ENCODE measurements at places on chromosomes 5 and 9.

- DNase-seq = no peak
These were observed 72.7 kb upstream of the NFIL3 start for GRCh38 chr9:91496351-91496750.

DNA sequence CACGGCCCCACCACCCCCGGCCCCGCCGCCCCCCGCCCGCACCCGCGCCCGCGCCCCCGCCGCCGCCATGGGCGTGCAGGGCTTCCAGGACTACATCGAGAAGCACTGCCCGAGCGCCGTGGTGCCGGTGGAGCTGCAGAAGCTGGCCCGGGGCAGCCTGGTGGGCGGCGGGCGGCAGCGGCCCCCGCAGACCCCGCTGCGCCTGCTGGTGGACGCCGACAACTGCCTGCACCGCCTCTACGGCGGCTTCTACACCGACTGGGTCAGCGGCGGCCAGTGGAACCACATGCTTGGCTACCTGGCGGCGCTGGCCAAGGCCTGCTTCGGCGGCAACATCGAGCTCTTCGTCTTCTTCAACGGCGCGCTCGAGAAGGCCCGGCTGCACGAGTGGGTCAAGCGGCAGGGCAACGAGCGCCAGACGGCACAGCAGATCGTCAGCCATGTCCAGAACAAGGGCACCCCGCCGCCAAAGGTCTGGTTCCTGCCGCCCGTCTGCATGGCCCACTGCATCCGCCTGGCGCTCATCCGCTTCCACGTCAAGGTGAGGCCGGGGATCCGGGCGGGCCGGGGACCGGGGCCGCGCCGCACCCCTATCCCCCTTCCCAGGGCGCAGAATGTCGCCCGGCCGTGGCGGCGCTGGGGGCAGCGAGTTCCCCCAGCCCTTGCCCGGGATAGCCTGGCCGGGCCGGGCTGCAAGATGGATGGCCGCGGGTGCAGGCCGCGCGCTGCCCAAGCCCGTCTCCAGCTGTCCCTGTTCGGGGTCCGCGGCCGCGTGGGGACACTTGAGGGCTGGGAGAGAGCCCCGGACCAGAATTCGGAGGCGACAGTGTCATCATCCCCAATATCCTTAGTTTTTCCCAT is 594 bp downstream of the FAM120A start:
- DNase-seq = peak; percentile 48

GRCh38 chr5:133284306-133284705 is 232.5 kb downstream of the HSPA4 start:
- DNase-seq = no peak

- DNase-seq = peak; percentile 10
These were observed 11.5 kb upstream of the STK32A start for GRCh38 chr5:147223343-147223742.

DNA sequence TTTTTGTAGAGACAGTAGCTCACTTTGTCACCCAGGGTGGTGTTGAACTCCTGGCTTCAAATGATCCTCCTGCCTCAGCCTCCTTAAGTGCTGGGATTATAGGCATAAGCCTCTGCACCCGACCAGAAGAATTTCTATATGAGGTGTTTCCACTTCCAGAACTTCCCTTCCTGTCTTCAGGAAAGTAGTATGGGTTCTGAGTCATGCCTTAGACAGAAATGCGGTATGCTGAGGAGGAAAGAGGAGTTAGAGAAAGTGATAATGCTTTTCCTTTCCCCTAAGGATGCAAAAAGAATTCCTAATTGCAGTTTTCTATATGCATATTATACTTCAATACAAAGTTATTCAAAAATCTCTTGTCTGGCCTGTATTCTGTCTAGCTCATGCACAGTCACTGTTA is 16.4 kb upstream of the ADAMTSL1 start:
- peak; percentile 17 for DNase-seq

DNA sequence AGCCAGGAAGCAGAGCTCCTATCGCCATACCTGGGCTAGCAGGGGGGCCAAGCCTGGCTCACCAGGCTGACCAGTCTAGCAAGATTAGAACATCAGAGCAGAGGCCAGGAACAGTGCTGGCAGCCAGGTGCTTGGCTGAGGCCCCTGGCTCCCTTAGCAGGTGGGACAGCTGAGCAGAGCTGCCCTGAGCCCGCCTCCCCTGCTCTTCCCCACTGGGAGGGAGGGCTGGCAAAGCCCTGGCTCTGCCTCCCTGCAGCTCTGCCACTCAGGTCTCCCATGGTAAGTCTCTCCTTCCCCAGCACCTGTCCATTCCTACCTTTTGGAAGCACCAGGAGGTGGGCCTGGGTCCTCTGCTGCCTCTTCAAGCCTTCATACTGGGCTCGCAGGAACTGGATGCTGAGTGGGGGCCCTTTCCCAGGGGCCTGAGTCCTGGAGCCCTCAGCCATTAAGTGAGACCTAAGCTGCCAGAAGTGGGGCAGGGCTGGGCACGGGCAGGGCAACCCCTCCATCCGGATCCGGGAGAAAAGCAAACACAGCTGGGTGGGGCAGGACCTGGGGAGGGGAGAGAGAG is 803 bp downstream of the C9orf152 start:
- DNase-seq = no peak

GRCh38 chr5:125236007-125236406 is 489.6 kb upstream of the ZNF608 start:
- no peak for DNase-seq

DNA sequence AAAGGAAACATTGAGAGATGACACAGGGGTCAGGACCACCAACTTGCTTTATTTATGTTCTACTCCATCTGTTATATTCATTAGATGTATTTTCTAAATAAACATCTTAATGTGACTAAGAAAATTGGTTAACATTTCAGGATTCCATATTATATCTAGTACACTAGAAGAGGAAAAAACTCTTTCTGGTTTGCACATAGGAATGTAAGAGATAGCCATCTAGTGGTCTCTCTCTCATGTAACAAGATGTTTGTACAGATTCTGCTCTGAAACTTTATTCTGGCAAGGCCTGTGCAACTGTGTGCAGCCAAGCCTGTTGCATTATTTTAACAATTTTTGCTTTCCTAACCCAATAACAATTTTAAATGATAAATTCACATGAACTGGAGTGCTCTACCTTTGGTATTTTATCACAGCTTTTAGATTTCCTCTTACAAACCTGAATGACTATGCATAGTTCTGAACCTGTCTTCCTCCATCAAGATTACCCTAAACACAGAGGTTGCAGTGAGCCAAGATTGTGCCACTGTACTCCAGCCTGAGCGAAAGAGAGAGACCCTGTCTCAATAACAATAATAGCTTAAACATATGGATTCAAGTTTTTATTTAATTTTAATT is 148.2 kb downstream of the GIN1 start:
- peak; percentile 76 for DNase-seq

DNA sequence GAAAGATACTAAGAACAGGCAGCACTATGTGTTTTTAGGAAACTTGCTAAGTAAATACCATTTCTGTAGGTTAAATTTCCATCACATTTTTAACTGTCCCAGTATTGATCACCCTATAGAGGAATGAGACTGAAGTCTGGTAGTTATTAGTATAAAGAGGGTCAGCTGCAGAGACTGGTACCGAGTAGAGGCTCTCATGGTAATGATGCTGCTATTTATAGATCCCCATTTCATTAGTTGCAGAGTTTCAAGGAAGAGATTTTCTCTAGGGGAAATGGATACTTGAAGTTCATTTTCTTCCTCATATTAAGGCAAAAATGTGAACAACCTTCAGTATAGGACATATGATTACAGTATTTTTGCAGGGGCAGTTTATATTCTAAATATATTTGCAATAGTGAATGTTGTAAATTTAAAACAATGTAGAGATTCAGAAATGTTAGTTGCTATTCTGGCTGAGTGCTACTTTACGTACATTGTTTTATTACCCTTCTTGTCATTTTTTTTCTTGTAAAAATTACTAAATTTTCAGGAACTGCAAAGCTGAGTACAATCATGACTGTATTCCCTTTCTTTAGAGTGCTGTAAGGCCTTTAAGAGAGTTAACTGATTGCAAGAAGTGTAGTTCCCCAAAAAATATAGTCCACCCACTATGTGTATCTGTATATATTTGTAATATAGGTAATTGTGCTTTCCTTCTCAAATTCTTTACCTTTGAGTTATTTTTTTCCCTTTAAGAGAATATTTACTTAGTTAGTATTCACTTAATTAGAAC is 14.7 kb downstream of the PBX3 start:
- no peak for DNase-seq

GRCh38 chr5:82183828-82184227 is 94.3 kb downstream of the RPS23 start:
- no peak for DNase-seq

- no peak for DNase-seq
These were observed 271.0 kb upstream of the MPDZ start for GRCh38 chr9:13550519-13550918.

- no peak for DNase-seq
These were observed 15.0 kb upstream of the ECM2 start for GRCh38 chr9:92550765-92551164.

GRCh38 chr5:73117088-73117740 is 3.2 kb upstream of the TMEM171 start:
- no peak for DNase-seq

DNA sequence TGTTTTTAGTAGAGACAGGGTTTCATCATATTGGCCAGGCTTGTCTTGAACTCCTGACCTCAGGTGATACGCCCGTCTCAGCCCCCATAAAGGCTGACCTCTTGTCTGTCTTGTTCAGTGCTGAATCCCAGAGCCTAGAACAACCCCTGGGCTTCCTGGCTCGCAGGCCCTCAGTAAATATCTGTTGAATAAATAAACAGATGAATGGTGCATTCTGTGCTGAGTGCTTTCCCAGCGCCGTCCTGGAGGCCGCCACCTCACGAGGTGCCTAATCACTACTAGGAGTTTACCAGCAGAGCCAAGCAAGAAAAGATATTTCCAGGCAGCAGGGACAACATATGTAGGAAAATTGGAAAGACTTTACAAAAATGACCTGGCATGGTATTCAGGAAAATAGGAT is 88.5 kb downstream of the SNX24 start:
- DNase-seq = peak; percentile 47

GRCh38 chr5:32489791-32490562 is 45.4 kb upstream of the ZFR start:
- DNase-seq = peak; percentile 89

Data from choroid plexus epithelial cell (primary cell).